Progenitor cell of endocrine pancreas (in vitro differentiated cells): ENCODE measurements at places on chromosomes 6 and 20. TPM values are rescaled to one million over a fixed set of nuclear protein-coding genes. Genes with fewer than 3 reads are reported as not detected.

DNA sequence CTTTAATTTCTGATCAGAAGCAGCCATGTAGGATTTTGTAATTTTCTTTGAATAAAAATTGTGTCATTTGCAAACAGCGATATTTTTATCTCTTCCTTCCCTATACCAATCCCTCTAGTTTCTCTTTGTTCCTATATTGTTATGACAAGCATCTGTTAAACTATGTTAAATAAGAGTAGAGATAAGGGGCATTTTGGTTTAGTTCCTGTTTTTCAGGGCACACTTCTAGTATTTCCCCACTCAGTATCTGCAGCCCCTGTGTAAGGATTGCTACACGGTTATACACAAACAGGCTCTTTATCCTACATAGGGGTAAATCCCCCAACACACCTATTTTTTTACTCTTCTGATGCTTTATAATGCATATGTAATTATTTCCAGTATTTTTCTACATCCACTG lies 42.1 kb downstream of the TRERF1 start:
- no peak for DNase-seq

- no peak for DNase-seq
Measured at GRCh38 chr20:6265204-6265904, 142.5 kb upstream of the FERMT1 start.

DNA sequence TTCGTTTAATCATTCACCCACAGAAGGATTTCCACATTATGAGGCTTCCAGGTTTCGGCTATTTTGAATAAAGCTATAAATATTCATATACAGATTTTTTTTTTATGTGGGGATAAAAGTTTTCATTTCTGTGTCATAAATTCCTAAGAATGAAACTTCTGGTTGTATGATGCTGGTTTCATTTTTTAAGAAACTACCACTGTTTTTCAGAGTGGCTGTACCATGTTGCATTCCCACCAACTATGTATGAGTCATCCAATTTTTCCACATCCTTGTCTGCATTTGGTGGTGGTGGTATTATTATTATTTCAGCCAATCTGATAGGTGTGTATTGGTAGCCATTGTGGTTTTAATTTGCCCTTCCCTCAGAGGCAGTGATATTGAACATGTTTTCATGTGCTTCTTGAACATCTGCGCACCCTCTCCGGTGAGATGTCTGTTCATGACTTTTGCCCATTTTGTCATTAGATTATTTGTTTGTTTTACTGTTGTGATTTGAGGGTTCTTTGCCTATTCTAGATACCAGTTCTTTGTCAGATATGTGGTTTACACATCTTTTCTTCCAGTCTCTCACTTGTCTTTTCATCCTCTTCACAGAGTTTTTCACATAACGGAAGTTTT lies 75.5 kb downstream of the DOK5 start:
- no peak for DNase-seq

DNA sequence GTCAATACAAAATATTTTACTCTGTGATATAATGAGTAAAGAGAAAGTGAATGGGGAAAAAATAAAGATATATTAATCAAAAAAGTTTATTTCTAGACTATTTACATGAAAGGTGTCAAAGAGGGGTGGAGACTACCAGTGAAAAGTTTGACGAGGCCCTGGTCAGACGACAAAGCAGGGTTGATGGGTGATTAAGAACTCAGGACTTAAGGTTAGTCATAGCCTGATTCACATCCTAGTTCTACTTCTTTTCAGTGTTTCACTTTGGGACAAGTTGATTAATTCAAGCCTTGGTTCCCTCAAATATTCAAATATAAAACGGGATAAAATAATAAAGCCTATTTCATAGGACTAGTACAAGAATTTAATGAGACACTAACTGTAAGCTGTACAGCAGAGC lies 178.2 kb upstream of the HS3ST5 start:
- no peak for DNase-seq

- DNase-seq, result no peak
Measured at GRCh38 chr6:97995158-97995557, 712.1 kb upstream of the MMS22L start.

GRCh38 chr6:25010176-25010575 lies 74.4 kb upstream of the RIPOR2 start:
- no peak for DNase-seq

DNA sequence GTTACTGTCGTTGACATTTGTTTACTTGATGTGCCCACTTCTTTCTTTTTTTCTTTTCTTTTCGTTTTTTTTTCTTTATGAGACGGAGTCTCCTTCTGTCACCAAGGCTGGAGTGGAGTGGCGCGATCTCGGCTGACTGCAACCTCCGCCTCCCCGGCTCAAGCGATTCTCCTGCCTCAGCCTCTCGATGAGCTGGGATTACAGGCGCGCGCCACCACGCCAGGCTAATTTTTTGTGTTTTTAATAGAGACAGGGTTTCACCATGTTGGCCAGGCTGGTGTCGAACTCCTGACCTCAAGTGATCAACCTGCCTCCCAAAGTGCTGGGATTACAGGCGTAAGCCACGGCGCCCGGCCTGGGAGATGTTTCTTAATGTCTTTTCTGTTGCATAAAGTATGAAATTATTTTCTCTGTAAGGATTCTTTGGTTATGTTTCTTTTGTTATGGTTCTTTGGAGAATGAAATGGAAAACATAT lies 33.3 kb upstream of the PRSS16 start:
- no peak for DNase-seq

DNA sequence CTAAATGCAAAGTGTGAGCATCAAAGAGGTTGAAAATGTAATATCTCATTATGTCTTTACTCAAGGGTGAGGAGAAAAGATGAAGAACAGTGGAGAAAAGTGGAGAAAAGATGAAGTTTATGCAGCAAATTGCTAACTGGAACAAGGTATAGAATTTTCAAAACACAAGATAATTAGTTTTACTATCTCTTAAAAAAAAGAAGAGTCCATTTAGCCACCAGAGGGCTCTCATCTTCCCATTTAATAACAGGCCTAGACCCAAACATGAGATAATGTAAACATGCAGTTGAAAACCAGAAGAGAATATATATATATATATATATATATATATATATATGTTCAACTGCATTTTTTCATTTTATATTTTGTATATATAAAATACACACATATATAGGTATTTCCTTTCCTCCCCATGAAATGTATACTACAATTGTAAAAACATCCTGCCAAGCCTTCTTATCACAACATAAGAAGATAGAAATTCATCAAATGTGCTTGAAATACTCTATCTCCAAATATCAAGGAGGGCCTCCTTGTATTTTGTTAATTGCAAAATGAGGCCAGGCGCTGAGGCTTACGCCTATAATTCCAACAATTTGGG lies 78.4 kb downstream of the ADTRP start:
- DNase-seq, result no peak

GRCh38 chr20:16069389-16070010 lies 503.7 kb downstream of the KIF16B start:
- no peak for DNase-seq

DNA sequence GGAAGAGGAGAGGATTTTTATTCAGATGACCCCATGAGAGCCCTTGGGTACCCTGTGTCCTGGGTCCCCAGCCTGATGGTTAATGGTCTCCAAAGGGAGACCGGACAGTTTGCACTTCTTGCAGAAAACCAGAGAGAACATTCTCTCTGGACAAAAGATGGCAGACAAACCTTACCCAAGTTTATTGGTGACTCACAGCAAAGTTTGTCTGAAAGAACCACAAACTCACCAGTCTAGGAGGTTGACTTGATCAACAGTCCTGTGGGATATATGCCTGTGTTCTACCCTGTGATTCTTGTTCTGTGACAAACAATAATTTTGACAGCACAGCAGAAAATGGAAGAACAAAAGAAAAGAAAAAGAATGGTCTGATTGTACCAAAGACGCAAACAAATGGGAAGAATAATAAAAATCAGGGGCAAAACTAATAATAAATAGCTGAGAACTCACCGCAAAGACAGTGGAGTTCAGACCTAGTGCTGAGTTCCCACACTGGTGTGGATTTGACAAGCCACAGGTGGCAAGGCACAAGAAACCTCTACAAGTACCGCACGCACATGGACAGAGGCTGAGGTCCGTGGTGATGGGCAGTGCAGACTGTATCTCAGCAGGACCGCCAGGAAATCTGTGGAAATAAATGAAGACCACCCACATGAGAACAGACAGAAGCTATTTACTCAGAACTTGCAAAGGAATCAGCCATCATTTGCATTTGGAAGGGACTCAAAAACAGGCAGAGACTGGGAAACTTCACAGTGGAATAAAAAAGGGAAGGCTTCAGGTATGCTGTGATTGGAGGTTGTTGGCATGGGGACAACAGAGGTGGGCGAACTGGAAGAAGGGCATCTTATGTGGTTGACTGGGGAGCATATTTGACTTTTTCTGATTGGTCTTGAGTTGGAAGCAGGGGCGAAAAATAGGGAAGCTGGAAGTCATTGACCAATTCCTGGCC lies 246.3 kb upstream of the RNF24 start:
- no peak for DNase-seq

DNA sequence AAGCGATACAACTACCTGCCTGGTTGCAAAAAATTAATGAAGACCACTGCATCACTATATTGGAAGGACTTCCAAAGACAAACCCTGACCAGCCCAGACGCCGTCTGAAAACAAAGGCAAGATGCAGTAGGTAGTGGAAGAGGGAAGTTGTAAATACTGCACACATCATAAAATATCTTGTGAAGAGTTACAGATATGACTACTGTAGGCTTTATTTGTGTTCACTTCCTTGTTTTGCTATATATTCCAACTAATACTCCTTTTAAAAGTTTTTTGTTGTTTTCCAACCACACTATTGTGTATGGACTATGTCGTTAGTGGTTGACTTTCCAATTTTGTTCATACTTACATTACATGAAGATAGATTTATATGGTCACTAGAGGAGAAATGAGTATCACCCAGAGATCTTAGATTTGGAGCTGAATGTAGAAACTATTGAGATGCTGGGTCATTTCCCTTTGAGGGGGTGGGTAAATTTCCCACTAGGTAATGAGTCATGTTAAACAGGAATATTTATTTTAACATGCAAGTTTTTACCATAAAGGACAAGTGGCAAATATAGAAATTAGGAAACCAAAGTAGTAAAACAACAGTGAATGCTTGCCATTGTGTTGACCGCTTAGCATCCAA lies 16.6 kb upstream of the TXLNB start:
- no peak for DNase-seq

- peak; percentile 71 for DNase-seq
Measured at GRCh38 chr6:86937219-86938079, at the start of gene HTR1E. HTR1E (plus strand) TSS chr6:86937528; CDS start chr6:87015335, 77,807 bp downstream.

DNA sequence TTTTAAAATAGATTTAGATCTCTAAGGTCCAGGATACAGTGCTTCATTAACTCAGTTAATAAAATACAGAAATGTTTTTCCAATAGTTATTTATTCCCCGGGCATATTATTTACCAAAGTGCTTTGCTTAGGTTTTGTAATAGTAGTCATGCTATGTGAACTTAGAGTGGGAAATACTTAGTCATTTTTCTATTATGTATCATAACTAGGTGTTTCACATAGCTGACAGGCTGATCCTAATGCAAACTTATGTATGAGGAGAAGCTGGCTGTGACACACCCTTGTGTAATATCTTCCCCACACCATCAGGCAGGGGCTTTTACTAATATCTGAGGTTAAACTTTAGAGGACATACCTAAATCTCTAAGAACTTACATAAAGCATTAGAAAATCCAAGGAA lies 277.7 kb upstream of the RIMS1 start:
- DNase-seq, result no peak

GRCh38 chr6:135382182-135382628 lies 115.3 kb downstream of the AHI1 start:
- no peak for DNase-seq

DNA sequence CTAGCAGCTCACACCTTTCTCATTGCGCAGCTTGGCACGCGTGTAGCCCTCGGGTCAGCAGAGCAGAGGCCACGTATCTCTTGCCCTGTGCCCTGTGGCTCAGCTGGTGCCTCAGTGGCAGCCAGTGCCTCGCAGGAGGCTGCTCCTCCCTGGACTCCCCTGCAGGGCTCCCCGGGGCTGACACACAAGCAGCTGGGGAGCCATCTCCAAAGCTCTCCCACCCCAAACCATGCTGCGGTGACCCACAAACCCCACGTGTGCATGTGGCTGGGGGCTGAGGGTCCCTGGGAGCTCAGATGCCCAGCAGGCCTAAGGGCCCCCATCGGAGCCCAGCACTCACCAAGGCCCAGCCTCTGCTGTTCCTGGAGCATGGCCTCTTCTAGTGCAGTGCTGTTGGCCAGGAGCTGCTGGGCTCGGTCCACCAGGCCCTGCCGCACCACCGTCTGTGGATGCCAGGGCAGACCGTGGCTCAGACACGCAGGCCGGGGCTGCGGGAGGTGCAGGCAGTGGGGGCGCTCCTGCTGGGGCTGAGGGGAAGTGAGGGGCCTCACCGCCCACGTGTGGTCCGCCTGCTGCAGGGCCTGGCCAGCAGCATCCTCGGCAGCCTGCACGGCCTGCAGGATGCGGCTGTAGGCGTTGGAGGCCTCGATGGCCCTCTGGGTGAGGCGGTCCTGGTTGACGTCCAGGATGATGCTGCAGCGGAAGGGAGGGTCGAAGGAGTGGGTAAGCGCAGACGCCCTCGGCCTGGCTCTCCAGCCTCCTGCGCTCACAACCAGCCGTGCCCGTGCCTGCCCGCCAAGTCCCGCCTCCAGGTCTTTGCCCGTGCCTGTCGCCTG lies 13.8 kb downstream of the ADRM1 start:
- DNase-seq, result no peak

GRCh38 chr6:148761527-148762011 lies 14.7 kb downstream of the UST start:
- DNase-seq, result no peak

- no peak for DNase-seq
Measured at GRCh38 chr20:9066191-9066590, 2.7 kb upstream of the PLCB4 start.

GRCh38 chr6:81875782-81876293 lies 123.4 kb upstream of the TENT5A start:
- DNase-seq, result no peak

- DNase-seq, result no peak
Measured at GRCh38 chr20:11110535-11110934, 436.7 kb upstream of the JAG1 start.

DNA sequence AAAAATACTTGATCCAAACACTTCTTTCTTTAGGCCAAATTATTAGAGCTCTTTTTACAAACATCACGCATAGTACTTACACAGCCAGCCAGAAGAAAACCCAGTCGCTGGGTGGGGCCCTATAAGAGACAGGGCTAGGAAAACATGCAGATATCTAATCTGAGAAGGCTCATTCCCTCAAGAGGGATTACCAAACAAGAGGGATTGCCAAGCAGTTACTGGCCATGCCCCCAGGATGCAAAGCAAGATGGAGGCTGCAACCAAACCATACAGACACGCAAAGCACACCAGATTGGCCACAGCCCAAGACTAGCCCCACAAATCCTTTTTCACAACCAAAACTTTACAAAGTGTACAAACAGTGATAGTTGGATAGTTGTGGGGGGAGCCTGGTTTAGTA lies 1235.4 kb upstream of the GJE1 start:
- no peak for DNase-seq

GRCh38 chr6:17530321-17530835 lies 69.7 kb upstream of the FAM8A1 start:
- DNase-seq, result no peak

- no peak for DNase-seq
Measured at GRCh38 chr6:91288741-91289140, 701.9 kb upstream of the MAP3K7 start.

GRCh38 chr6:36731622-36732310 lies 34.1 kb downstream of the RAB44 start:
- DNase-seq, result no peak

TMC2 gene
- total RNA-seq, result not detected in 2 replicates

NKX2-2 gene
- total RNA-seq, result 15.5 and 16.1 TPM in 2 replicates

SPEF1 gene
- 1.7 and 1.9 TPM in 2 replicates for total RNA-seq

NANP gene
- 3.3 and 4.0 TPM in 2 replicates for total RNA-seq

GCNT2 gene
- 8.2 and 12.3 TPM in 2 replicates for total RNA-seq
